ENCODE measurements at places on chromosomes 2 and 18.
A peak's percentile ranks its signal among the peaks of the same experiment; 100 is the strongest.

DNA sequence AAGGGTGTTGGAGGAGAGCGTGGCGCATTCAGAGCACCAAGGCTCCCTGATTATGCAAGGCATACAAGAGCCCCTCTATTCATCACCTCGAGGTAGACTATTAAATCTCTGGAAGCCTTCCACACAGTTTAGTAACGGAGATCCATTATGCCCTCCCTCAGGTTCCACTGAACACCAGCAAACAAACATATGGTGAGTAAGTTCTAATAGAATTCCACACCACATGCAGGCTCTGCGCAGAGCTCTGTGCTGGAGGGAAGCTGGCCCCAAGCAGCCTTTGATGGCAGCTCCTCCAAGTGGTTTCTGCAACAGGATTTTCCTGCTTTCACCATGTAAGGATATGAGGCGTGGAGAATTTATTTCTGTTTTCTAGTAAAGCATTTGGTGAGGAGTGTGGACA is 238.6 kb downstream of the C1D start:
- no peak for DNase-seq

GRCh38 chr2:119711352-119711751 is 32.4 kb downstream of the TMEM177 start:
- no peak for DNase-seq

- DNase-seq: no peak
Observed at GRCh38 chr18:38663682-38664081, 1098.1 kb upstream of the CELF4 start.

GRCh38 chr2:68318914-68319397 is 793 bp downstream of the CNRIP1 start:
- no peak for DNase-seq

DNA sequence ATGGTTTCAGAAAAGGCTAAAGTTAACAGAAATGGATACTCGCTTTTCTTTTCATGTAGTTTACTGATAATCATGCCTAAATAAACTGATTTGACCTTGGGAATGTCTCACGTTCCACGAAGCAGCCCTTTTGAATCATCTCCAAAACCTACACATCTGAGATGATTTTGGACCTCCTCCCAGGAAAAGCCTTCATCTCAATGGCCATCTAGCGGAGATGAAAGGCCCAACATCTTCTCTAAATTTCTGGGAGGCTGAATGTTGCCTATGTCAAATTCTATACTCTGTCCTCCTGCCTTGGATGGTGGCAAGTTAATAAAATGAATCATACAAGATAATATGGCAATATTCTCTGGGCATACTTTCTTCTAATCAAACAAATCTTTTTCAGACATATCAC is 448.5 kb downstream of the ZEB2 start:
- no peak for DNase-seq

GRCh38 chr18:10139783-10140410 is 226.1 kb downstream of the VAPA start:
- no peak for DNase-seq

- no peak for DNase-seq
Observed at GRCh38 chr2:100822587-100823248, 2.8 kb downstream of the NPAS2 start.

- DNase-seq: no peak
Observed at GRCh38 chr2:211598238-211598637, 940.4 kb downstream of the ERBB4 start.

GRCh38 chr18:66078925-66079800 is 328.4 kb downstream of the CDH7 start:
- no peak for DNase-seq

DNA sequence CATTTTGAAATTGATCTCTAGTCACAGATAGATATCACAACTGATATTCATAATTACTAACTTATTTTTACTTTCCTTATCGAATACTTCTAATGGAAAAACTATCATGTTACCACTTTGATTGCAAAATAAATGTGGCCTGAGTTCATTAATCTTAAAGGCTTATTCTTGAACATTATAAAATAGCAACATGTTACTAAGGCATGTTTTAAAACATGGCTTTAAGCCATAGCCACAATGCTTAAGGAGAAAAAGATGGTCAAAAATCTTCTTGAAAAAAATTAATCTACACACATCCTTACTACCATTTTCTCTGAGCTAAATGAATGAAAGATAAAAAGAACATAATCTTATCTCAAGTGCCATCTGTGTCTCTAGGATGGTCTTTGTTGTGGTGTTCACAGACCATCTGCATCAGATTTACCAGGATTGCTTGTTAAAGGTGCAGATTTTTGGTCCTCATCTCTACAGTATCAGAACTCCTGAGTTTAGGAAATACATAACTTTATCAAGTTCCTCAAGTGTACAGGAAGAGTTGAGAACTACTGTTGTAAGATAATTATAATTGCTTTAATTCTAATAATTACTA is 15.3 kb downstream of the MTX2 start:
- no peak for DNase-seq

DNA sequence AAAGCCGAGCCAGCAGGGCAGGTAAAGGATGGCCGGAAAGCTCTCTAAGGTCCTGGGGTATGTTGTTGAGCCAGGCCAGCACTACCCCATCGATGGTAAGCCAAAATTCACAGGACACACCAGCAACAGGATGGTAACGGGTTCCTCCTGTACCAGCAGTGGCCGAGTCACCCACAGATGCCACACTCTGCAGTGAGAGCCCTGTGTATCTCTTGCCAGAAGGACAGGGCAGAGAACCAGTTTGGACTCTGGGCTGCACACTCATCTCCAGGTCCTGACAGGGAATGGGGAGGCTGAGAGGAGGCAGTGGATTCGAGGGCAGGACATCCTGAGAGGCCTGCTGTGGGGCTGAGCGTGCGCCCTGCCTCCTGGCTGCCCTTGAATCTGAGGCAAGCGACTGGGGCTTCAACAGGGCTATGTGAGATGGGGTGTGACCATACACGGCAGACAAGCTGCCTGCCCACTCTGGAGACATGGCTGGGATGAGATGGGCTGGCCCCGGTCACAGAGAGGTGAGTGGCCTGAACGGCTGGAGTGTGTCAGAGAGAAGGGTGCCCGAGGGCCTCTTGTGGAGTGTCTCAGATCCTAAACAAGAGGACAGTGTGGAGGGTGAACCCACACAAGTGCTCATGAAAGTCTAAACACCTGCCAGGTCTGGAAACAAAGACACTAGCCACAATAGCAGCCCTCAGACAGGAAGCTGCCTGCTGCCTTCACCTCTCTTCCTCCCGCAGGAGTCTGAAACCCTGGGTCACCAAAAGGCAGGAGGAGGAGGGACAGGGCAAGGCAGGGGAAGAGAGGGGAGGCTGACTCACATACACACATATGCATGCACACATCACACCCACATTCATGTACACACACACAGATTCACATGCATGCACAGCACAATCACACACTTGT is 182.3 kb downstream of the LOXHD1 start:
- no peak for DNase-seq

GRCh38 chr2:150232321-150232720 is 255.1 kb downstream of the RND3 start:
- DNase-seq: no peak

- no peak for DNase-seq
Observed at GRCh38 chr18:35634323-35634722, 52.8 kb downstream of the GALNT1 start.

- no peak for DNase-seq
Observed at GRCh38 chr2:60275958-60276357, 277.5 kb downstream of the BCL11A start.

GRCh38 chr2:127465258-127465657 is 47.0 kb downstream of the PROC start:
- DNase-seq: no peak

GRCh38 chr18:61948846-61949438 is 56.1 kb upstream of the RNF152 start:
- no peak for DNase-seq

- DNase-seq: no peak
Observed at GRCh38 chr18:46705521-46705920, 48.5 kb upstream of the LOXHD1 start.

DNA sequence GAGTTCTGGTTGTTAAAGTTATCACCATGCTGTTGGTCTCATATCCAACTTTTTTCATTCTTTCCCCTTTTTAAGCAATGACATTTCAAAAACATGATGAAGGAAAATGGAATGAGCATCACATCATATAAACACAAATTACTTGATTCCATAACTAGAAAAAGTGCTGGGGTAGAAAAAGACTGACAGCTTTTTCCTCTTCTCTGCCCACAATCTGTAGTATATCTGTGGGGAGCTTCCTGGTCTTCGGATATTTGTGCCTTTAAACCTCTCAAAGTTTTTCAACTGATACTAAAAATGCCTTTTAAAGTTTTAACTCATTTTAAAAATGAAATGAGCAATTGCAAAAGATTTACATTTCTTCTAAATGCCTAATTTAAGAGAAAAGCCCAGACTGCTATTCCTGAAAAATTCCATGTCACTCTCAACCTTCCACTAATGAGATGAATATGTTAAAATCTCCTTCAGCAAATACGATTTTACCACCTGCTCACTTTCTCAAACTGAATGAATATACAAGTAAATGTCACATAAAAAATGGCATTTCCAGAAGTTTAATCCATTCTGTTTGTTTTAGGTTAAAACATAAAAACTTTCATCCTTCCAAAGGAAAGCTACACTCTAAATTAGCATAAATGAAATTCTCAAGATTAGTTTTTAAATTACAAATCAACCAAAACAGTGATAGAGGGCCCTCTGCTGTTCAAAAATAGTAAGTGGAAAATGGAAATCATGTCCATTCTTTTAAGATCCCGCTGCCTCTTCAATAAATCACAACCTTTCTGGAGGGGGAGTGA is 2.1 kb downstream of the DNAH7 start:
- peak; percentile 22 for DNase-seq

DNA sequence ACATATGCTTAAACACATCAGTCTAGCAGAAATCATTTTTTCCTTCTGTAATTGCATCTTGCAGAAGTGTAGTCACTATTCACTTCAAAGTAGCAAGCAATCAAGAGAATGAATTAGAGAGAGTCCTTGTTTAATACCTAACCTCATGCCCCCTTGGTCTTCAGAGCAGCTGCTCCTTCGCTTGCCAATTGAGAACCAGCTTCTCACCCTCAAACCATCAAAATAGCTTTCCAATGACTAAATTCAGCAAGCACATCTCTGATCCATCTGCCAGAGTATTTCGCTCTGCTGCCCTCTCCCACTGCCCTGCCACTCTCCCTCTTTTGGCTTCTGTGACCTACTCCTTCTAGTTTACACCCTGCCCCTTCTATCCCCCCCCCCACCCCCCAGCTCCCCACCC is 120.7 kb upstream of the AGAP1 start:
- DNase-seq: no peak

- DNase-seq: peak; percentile 60
Observed at GRCh38 chr18:3652380-3653262, 202.6 kb downstream of the TGIF1 start.

DNA sequence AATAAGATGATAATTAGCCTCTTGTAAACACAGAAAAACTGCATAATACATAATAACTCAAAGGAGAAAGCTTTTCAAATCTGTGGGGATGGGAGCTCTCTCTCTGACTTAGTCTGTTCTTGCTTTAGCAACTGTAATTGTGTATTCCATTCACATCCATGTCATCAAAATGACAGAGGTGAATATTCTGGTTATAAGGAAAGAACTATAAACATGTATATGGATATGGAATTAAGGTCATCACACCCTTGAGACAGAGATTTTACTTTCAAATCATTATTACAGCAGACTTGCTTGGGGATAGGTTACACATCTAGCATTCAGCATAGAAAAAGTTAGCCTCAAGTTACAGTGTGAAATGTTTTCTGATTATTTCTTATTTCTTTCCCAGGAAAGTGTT is 497.7 kb downstream of the LRP1B start:
- no peak for DNase-seq

- no peak for DNase-seq
Observed at GRCh38 chr2:100367163-100367562, 44.9 kb upstream of the LONRF2 start.

GRCh38 chr2:228869636-228870264 is 401.3 kb downstream of the PID1 start:
- no peak for DNase-seq

DNA sequence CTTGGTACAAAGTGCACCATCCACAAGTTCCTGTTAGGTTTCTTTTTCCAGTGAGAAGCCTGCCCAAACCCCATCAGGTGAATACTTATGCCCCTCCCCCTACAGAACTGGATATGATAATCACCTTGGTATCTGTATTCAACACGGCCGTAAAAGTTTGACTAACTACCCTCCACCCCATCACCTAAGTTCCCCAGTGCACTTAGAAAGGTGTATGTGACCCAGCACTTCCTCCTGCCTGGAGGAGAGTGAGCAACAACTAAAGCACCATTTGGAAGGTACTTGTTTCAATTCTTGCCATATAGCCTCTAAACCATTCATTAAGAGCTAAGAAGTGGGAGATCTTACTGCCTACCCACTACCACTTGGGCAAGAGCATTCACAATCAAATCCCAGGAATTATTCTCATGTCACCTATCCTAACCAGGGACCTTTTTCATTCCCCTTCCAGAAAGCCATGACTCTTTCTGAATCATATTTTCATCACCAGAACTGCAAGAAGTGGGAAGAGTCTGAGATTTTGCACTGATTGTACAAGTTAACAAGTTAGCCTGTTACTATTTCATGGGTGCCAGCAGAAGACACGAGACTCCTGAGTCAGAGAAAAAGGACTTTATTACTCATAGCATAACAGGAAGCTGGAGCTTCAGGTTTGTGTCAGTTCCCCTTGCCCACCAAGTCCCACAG is 53.5 kb upstream of the NDUFV2 start:
- DNase-seq: no peak

- DNase-seq: no peak
Observed at GRCh38 chr2:231036131-231036530, 1.2 kb upstream of the C2orf72 start.
